ENCODE measurements at places on chromosomes 5 and 9.

GRCh38 chr5:97111616-97112015, 30.8 kb downstream of the LIX1 start:
- peak; percentile 5 for DNase-seq

DNA sequence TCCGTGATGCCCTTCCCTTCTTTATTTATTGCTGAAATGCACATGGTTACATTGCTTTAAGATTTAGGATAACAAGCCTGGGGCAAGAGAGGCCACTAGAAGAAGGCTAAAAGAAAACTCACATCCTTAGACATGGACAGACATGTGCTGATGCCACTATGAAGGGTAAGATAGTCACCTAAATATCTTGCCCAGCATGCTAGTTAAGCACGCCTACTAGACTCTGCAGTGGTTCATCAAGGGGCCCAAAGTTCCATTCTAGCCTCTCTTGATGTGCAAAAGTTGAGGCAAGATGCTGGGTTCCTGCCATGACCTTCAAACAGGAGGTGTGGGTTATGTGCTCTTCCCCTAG, 49.3 kb downstream of the GRAMD2B start:
- DNase-seq: no peak

DNA sequence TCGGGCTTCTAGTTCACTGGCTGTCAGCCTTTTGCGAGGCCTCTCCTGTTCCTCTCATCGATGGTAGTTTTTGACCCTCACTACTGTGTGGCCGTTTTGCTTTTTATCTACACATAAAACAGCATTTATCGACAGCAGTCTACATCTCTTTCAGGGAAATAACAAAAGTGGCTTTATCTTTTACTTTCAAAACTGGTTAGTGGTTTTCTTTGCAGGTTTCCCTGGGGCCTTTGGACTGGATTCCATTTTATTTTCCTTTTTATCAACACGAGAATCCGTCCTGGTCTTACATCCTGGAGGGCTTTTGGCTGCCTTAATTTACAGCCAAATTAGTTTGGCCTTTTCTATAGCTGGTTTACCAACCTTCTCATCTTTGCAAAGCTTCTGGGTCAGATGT, 793 bp upstream of the PKD2L2 start:
- no peak for DNase-seq

GRCh38 chr9:13923381-13923780, 390.6 kb downstream of the NFIB start:
- DNase-seq: no peak

- no peak for DNase-seq
Observed at GRCh38 chr9:112884101-112884500, 6.6 kb downstream of the SLC46A2 start.

- no peak for DNase-seq
Observed at GRCh38 chr9:20250791-20251190, 371.5 kb downstream of the MLLT3 start.

DNA sequence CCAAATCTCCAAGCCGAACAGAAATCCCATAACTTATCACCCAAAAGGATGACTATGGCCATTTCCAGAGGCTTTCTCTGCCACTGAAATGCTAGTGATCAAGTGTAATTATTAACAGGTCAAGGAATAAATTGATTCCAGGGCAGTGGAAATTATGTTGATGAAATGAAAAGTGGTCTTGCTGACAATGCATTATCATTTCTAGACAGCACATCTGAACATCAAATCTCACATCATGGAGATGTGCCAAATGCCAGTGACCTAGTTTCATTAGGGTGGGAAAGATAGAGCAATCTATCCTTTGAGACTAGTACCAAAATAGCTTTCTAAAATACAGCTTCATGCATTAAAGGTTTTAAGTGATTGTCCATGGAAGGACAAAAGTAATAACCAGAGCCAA, 86.1 kb downstream of the AUH start:
- DNase-seq: no peak

DNA sequence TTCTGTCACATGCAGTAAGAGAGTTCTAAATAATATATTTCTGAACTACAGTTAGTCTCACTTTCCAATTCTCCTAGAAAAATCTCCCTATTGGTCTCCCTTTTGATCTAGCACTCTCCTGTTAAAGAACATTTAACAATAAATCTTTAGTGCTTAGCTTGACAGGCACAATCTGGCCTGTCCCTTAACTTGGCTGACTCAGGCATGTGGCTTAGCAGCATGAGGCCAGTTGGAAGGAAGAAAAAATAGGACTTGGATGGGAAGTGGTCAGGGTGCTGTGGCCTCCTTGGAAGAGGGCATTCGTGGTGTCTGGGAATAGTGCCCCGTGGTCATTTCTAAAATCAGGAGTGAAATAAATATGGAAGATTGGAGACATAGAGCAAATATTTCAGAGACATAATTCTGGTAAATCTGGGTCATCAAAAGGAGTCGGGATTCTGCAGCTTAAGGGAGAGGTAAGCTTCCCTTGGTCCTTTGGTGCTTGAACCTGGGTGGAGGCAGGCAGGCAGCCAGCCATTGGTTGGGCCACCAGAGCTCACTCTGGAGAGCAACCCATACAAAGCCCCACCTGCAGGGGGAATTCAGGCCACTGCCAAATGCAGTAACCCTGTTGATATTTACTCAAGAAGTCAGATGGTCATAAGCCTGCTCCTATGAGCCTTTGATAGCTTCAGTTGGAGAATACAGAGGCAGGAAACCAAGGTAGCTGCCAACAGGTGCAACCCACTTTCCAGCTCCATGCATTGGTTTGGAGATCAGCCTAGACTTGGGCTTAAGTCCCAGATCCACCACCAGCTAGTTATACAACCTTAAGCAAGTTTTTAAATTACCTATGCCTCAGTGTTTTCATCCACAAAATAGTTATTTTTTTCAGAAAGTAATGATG, 28.8 kb upstream of the TLE4 start:
- DNase-seq: no peak

DNA sequence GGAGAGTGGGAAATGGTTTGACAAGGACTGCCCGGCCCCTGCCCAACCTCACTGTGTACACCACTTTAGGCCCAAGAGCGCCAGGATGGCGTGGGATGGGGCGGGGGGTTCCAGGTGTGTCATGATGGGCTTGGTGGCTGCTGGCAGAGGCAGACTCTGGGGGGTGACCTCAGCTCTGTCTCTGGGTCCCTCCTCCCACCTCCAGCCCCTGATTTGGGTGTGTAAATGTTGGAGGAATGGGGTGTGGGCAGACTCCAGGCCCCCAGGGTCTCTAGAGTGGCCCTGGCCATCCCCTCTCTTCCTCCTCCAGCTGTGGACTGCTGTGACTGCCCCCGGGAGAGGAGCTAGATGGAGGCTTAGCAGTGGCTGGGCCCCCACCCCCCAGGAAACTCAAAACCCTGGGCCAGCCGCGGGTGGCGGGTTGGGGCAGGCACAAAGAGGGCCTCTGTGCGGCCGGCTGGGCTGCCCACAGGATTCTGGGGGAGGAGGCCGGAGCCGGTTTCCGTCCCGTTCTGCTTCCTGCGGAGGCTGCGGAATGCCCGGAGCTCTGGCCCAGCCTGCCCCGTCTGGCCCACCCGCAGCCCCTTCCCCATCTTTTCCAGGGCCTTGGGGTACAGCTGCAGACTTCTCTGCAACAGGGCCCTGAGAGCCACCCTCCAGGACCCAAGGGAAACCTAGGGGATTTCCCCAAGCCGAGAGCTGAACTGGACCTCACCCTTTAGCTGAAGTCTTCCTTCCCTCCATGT, 23.1 kb downstream of the CXXC5 start:
- DNase-seq: no peak

DNA sequence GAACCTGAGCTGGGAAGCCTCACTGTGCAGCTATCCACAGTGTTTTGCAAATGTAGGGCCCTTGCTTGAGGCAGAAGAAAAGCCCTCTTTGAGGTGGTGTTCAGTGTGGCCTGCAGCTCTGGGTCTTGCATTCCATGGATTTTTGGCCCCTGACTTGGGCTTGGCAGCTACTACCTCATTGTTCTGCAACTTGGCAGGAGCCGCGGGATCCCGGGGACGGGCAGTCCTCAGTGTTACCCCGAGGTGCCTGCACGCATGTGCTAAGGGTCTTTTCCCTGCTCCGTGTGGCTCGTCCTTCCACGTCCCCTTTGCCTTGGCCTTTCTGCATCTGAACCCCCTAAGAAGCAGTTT, 39.8 kb downstream of the NEK6 start:
- DNase-seq: no peak

- DNase-seq: no peak
Observed at GRCh38 chr5:51495672-51496071, 112.4 kb downstream of the ISL1 start.

DNA sequence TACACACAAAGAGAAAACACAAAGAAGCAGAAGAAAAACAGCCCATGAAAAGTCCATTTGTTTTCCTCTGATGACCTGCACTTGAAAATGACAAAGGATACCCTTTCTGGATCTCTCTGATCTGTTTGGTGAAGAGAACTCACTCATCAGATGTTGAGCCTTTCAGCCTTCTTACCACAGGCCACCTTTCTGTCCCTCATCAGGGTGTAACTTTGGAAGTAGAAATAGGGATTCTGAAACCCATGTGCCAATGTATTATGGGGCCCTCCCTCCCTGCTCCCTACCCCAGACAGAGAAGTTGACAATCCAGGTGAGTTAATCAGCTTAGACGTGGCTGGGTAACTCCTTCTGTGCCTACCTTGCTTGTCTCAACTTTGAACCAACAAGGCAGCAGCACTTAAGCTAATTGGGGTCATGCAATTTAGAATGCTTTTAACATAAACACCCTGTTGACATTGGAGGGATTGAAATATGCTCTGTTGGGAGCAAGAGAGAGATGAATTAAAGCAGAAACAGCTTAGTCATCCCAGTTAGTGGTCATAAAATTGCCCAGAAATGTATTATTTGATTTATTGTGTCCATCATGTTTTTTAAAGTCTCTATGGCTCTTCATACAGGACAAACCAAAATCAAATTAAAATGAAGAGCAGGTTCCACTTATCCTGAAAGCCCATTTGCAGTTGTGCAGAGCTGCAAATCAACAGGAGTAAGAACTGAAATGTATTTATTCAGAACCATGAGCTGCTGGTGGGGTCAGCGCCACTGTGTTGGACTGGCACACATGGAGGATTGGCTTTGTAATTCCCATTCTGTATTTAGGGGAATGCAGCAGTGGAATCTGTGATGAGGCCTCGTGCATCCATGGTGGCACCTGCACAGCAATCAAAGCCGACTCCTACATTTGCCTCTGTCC, 132.0 kb downstream of the LIFR start:
- DNase-seq: no peak

DNA sequence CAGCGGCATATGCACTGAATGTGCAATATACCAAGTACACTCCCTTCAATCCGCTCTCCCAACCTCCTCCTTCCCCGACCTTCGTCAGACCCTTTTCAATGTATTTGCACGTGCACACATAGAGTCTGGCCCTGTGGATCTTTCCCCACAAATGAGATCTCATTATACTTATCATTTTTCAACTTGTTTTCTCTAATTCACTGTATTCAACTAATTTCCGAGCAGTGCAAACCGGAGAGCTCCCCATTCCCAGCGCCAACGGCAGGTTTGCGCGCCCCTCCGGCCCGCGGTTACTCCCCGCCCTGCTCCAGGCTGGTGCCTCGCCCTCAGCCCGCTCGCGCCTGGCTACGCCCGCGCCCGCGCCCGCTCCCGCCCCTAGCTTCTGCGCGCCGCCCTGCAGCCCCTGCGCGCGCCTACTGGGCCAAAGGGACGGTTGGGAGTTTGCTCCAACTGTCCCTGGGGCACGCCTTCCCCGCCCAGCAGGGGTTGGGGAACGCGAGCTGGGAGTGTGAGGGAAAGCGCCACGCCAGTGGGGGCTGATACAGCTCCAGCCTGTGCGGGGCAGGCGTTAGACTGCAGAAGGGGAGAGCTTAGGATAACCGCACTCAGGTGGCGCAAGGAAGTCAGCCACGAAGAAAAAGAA, 3.3 kb upstream of the CDC20B start:
- DNase-seq: peak; percentile 4

DNA sequence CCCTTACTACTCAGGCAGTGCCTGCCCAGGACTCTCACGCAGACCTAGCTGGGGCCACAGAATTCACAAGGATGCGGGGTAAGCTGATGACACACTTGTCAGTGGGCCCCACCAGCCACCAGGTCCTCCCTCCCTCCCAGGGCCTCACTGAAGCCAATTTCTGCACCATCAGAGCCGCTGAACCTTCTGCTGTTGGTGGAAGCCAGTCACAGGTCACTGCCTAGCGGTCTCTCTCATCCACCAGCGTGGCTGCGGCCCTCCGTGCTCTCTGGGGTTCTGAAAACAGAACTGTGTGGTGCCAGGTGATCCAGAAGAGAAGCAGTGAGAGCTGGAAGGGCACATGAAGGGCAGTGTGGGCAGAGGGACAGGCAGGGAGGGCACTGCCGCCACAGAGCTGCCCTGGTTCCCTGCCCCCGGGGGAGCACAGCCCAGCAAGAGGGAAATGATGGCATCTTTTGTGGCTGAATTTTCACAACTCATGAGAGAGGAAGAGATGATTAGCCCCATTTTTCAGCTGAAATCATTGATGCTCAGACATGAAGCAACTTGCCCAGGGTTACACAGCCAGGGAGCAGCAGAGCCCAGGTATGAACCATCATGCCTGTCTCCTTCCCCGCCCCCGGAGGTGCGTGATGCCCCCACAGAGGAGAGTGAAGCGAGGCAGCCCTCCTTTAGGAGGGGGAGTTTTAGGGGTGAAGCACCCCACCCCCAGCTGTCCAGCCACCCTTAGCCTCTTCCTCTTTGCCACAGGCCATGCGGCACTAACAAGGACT, 41.4 kb upstream of the CPLX2 start:
- no peak for DNase-seq

- DNase-seq: no peak
Observed at GRCh38 chr5:176899296-176899891, at the start of gene HK3. Gene HK3 (minus strand): TSS chr5:176899346. CDS start chr5:176896159, 3,187 bp downstream.

- no peak for DNase-seq
Observed at GRCh38 chr9:119365291-119366027, 3.8 kb downstream of the BRINP1 start.

GRCh38 chr5:71922584-71923106, 184.6 kb upstream of the MAP1B start:
- DNase-seq: no peak

DNA sequence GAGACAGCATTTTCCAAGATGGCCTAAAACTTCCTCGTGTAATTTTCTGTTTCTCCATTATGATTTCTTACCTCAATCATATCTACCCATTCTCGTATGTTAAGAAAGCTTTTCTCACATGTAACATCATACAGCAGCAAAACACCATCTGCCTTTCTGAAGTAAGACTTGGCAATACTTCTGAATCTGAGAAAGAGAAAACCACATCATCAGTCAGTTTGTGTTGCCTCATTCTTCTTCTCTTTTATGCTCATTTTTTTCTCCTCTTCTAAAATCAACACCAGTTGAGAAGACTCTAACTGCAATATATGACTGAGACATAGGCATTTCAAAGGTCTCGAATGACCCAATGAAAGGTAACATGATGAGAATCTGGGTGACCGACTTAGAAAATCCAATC, 66.0 kb downstream of the RASEF start:
- no peak for DNase-seq

DNA sequence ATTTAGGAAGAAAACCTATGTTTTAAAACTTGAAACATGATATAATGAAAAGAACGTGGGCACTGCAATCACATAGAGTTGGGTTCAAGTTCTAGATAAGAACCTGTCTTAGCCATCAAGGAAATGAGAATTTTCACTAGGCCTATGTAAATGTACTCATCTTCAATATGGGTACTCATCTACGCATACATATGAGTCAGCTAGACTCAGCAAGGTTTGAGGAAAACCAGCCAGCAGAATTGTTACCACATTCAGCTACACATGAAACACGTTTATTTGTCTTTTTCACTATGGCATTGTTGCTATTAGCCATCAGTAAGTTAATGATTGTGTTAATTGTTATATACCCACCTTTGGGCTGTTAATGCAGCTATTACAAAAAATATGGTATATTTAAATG, 146.3 kb downstream of the CHSY3 start:
- no peak for DNase-seq

Measured in CD4-positive, alpha-beta T cell treated with Interleukin-6 for 4 hours (primary cell).